ENCODE measurements at places on chromosomes 16 and 17.

DNA sequence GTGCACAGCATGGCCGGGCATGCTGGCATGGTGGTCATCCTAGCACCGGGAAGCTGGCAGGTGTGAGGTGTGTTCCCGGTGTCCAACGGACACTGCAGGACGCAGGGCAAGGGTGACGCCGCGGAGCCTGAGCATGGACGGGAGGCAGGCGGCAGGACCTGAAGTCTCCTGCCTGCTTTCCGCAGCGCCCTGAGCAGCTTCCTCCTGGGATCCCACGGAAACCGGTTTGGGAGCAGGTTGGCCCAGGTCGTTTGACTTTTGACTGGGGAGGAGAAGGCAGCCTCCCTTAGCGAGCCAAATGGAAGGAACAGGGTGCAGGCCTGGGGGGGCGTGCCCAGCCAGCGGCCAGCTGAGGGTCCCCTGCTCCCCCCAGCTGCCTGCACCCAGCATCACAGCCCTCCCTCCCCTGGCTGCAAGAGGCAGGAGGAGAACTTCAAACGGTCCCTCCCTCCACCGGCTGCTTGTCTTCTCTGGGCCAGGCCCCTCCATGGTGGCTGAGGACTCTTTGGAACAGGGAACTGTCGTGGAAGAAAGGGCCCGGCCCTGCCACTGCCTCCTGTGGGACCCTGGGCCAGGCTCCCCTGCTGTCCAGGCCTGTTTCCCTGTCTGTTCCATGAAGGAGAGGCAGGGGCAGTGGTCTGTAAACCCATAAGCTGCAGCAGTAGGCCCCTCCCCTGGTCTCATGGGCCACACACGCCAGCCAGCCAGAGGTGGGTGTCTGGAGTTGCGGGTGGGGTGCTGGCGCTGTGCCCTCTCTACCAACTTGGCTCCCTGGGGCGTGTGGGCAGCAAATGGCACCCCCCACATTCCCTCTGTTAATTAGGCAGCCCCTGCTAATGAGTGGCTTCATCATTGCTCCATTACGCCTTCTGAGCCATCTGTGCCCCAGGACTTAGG lies 7.8 kb upstream of the ADGRG1 start:
- no peak for DNase-seq

- no peak for DNase-seq
Observed at GRCh38 chr16:23564575-23565363, 7.2 kb downstream of the UBFD1 start.

DNA sequence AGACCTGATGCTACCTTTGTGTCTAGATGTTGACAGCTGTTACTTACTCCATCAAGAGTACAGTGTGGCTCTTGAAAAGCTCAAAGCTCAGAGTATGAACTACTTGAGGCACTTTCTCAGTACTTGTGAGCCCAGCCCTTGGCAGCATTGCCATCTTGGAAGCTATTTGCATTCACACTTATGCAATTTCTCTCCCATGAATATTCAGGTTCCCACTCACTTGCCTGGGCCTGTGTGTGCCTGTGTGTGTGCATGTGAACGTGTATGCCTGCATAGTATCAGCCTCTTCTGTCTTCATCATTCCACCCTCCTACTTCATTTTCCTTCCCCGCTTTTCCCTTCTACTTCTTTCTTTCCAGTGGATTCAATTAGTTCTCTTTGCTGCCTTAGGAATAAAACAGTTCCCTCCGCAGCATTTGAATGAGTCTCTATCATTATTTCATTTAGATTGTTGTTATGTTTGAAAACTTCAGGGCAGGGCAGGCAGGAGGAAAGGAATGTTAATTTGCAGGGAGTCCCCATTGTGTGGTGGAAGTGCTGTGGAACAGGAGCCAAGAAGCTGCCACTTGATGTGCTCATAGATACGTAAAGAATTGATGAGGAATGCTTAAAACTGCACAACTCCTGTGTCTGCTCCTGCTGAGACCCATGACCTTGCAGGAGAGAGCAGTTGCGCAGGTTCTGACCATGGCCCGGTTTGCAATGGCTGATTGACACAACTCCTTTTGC lies 58.9 kb downstream of the HS3ST4 start:
- no peak for DNase-seq

DNA sequence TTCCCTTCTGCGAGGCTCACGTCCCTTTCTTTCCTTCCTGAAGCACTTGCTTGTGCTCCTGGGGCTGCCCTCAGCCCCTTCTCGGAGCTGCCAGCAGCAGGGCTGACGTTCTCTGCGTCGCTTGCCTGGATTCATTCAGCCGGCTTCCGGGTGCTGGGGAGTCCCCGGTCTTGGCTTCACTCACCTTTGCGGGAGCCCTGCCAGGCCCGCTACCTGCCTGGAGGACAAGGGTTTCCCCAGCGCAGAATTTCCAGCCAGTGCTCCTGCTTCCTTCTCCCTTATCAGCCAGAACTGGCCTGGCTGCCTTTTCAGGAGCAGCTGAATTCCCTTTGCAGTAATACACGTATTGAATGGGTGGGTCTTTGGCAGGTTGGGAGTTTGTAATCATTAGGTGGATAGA lies 22.1 kb upstream of the IL17C start:
- DNase-seq: no peak

GRCh38 chr16:13606804-13607203 lies 313.1 kb upstream of the ERCC4 start:
- no peak for DNase-seq

All from SK-N-DZ (cell line).